T-helper 22 cell (primary cell): ENCODE measurements at places on chromosomes 3 and 15.

DNA sequence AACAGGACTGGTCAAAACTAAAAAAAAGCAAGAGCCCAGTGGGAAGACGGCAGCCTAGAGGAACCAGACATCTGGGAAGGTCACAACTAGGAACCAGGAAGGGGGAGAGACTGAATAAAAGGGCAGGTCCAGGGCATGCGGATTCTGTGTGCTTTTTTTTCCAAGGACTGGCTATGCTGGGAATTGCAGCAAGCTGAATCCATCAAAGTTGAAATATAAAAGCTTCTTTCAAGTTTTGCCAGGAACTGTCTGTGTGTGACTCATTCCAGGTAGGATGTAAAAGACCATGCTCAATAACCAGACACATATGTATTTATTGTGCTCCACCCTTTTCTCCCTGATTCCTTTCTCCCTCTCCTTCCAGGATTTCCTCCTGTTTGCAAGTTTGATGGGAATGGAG, 47.9 kb upstream of the CCDC80 start:
- DNase-seq = no peak

DNA sequence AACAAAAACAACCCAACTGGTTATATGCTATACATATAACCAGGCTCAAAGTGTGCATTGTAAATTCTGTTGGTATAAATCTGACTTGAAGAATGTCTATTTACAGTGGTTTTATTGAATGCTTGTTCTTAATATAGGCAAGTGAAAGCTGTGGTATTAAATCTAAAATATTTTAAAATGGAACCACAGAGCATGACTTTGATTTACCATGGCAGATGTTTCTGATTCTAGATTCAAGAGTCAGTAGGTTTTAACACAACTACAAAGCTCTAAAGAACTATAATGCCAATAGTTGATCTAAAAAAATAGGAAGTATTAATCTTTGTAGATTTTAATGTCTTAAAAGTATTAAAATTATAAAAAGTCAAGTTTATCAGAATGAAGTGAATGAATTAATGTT, 141.9 kb upstream of the PLSCR5 start:
- DNase-seq = no peak

GRCh38 chr3:185024406-185024805, 128.5 kb downstream of the C3orf70 start:
- no peak for DNase-seq

- no peak for DNase-seq
Observed at GRCh38 chr3:123396171-123397049, 52.5 kb downstream of the ADCY5 start.

- no peak for DNase-seq
Observed at GRCh38 chr3:190229632-190230424, 92.4 kb downstream of the CLDN1 start.

DNA sequence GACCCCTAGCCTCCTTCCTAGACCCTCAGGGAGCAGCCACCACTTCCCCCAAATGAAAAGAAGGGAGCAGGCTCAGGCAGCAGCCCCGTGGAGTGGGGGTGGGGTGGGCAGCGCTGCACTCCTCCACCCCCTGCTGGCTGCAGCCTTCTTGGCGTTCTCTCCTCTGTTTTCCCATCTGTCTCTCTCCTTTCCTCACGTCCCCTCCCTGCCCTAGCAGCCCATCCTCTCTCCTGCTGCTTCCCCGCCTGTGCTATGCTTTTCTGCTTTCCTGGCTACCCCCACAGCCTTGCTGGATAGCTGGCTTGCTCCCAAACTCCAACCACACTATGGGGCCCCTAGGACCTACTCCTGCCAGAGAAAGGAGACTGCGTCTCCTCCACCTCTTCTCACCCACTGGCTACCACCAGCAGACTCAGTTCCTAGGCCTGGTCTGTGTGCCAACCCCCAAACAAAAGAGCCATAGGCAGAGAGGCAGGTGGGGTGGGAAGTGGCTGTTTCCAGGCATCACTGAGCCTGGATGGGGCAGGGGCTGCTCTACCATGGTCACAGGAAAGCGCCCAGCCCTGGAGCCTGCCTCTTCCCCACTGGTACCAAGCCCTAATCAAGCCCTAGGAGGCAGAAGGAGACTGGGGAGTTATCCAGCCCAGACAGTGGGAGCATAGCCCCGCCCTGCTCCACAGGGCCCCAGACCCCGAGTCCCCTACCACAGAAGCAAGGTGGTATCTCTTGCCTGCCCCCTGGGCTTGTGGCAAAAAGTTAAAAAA, 3.4 kb upstream of the DISP2 start:
- DNase-seq = no peak

GRCh38 chr3:56801662-56802377, at the start of gene ARHGEF3:
Gene ARHGEF3 (minus strand): TSS chr3:56801949. CDS start chr3:56801798, 151 bp downstream.
- peak; percentile 74 for DNase-seq

- no peak for DNase-seq
Observed at GRCh38 chr15:39149636-39150150, 431.2 kb upstream of the THBS1 start.

DNA sequence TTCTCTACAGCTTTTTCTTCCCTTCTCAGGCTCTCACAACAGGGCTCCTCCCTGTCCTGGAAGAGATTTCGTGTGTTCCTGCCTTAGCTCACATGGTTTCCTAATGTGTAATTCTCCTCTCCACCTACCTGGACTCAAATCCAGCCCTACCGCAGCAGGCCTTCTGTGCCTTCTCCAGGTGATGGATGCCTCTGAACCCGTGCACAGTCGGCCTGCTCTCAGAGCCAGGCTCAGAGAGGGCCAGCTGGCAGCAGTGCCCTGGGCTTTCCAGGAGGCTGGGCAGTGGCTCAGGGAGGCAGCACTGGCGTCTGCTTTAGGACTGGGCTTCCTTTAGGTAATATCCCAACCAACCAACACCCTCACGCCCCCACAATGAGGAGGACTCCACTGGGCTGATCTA, 123.2 kb upstream of the TMC3 start:
- no peak for DNase-seq

DNA sequence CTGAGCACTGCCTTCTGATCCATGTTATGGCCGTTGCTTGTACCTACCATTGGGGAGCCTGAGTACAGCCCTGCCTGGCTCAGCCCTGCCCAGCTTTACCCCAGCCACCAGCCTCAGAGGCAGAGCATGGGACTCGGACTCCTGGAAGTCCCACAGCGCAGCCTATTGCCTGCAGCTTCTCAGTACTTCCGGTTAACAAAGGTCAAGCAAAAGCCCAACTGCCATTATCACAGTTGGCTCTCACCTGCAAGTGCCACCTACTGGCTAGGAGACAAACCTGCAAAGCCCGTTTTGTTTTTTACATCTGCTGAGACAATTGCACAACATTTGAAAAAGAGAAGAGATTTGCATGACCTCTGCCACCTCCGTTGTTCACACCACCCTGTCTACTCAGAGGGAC, 1081.7 kb downstream of the NAALADL2 start:
- no peak for DNase-seq

DNA sequence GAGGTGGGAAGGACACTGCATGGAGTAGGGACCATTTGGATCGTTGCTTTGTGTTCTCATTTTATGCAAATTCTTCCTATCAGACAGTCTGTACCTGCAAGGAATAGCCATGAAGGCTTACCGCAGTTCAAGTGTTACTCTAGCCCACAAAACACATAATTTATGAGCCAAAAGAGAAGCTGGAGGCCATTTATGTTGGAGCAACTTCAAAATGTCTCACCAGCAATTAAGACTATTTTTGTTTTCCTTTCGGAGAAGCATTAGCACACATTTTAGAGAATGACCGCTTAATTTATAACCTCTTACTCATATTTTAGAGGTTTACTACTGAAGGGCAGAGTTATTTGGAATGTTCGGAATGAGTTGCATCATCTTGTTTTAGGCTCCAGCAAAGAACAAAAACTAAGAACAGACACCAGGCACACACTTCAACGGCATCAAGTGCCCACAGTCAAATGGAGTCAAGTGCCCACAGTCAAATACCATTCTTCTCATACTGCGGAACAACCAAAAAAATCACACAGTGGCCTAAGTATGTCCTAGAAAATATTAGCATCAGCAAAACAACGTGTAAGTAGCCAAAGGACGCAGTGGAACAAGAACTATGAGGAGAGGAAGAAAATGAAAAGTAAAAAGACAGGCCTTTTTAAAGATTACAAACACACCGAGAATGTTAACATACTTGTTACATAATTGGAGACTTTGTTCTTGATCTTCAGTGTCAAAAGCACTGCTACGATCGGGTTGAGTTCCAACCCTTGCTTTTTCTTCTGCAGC, 17.5 kb upstream of the GOLGA8J start:
- DNase-seq = no peak
